ENCODE measurements at places on chromosomes 11 and 22.
A peak's percentile ranks its signal among the peaks of the same experiment; 100 is the strongest.

DNA sequence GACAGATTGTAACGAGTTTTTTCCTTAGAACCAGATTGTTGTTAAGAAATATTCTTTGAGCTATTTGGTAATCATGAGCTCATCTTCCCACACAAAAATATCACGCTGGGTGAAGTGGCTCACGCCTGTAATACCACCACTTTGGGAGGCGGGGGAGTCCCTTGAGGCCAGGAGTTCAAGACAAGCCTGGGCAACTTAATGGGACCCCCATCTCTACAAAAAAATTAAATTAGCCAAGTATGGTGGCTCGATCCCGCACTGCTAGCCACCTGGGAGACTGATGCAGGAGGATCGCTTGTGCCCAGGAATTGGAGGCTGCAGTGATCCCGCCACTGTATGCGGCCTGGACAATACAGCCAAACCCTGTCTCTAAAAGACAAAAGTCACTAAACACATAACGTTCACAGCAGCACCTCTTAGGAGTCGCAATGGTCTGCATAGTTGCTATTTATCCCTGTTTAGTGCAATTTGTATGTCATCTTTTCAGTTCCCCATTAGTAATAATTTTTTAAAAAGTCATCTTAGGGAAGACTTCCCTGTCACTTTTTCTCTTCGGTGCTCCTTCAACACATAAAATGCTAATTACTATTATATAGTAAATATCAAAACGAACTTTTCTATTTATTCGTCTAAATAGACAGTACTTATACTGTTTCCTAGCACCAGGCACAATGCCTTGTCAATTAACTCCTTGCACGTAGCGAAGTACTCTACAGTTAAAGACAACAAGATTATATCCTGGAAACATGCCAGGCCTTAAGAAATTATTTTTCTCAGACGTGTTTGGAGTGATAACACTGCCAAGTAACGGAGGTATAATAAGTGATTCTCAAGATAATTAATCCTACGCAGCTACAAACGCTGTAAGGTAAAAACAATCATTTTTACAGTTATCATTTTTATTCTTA is 1.1 kb downstream of the ST13 start:
- no peak for DNase-seq

GRCh38 chr11:121669422-121669821 is 216.7 kb upstream of the SORL1-AS1 start:
- DNase-seq = no peak

DNA sequence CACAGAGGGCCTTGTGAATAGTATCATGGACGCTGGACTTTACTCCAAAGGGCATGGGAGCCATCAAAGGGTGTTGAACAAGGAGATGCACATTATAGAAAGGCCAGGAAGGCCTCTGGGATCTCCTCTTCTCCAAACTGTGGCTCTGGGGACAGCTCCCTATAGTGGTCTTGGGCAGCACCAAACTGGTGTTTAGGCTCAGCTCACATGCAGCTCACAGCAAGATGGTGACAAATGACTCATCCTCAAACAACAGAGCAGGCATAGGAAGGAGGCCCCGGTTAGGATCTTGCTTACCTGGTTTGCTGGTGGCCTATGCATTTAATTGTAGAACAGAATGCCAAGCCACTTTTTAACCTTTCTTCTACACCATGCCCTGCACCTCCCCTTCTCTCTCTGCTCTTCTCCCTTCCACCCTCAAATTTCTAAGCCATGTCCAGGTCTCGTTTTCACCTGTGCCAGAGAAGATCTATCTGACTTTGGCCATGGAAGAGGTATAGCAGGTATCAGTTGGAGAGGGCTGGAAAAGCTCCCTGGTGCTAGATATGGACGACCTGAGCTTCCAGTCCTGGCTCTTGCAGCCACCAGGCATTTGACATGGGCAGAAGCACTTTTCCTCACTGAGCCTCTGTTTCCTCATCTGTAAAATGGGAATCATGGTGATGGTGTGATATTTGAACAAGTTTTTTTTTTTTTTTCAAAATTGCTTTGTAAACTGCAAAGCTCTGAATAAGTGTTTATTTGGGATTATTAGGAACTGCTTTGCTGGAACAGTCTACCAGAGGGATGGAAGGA is 14.4 kb upstream of the EHF start:
- DNase-seq = no peak

DNA sequence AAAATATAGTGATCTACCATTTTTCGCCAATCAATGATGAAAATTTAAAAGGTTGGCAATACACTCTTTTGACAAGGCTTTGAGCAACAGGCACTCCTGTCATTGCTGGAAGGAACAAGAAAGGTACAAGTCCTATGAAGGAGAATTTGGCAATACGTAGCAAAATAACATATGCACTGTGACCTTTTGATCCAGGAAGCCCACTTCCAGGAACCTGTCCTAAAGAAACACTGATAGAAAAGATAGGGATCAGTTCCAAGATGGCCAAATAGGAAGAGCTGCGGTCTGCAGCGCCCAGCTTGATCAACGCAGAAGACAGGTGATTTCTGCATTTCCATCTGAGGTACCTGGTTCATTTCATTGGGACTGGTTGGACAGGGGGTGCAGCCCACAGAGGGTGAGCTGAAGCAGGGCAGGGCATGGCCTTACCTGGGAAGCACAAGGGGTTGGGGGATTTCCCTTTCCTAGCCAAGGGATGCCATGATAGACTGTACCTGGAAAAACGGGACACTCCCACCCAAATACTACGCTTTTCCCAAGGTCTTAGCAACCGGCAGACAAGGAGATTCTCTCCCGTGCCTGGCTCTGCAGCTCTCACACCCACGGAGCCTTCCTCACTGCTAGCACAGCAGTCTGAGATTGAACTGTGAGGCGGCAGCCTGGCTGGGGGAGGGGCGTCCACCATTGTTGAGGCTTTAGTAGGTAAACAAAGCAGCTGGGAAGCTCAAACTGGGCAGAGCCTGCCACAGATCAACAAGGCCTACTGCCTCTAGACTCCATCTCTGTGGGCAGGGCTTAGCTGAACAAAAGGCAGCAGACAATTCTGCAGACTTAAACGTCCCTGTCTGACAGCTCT is 69.7 kb upstream of the GALNT18 start:
- DNase-seq = no peak

DNA sequence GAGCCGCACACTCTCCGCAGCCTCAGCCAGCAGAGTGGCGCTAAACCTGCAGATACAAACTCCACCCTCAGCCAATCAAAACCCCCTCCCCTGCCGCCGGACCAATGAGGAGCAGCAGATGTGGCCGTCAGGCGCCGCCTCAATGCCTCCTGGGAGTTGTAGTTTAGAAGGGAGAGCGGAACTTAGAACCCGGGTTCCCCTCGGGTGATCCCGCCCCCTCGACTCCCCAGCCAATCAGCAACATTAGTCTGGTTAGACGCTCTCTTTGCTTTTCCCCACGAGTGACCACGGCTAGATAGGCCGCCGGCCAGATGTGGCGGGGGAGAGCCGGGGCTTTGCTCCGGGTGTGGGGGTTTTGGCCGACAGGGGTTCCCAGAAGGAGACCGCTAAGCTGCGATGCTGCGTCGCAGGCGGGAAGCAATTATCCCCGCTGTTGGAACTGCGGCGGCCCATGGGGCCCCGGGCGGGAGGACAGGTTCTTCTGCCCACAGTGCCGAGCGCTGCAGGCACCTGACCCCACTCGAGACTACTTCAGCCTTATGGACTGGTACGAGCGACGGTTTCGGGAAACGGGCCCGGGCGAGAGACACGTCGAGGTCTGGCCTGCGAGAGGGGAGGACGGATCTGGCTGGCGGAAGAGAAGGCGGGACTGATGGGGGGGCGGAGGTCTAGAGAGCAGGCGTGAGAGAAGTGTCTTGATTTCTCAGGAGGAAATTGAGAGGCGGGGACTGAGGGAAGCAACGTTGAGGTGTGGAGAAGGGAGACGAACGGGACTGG is at the start of the genes CHEK2 and HSCB:
TSS of gene CHEK2 (minus strand) at position 36 of the 777 bp plus-strand sequence. CDS start 7,099 bp downstream, outside the sequence.
TSS of gene HSCB (plus strand) at position 255 of the 777 bp plus-strand sequence. CDS start at position 312, 57 bp downstream.
- peak; percentile 98 for DNase-seq

DNA sequence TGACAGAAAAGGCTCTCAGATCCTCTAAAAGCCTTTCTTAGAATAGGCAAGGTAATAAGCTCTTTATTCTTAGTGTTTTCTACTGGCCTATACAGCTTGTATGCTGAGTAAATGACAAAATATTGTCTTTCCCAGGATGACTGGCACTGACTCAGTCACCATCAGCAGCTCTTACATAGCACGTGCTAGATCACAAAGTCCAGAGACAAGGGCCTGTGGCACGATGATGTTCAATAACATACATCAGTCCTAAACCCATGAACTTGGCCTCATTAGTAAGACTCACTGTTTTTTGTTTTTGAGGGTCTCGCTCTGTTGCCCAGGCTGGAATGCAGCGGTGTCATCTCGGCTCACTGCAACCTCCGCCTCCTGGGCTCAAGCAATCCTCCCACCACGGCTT is 42.7 kb downstream of the CELF1 start:
- DNase-seq = no peak

All from CD8-positive, alpha-beta T cell (primary cell).